Dermis blood vessel endothelial cell (primary cell): ENCODE measurements at places on chromosomes 3 and 15.

DNA sequence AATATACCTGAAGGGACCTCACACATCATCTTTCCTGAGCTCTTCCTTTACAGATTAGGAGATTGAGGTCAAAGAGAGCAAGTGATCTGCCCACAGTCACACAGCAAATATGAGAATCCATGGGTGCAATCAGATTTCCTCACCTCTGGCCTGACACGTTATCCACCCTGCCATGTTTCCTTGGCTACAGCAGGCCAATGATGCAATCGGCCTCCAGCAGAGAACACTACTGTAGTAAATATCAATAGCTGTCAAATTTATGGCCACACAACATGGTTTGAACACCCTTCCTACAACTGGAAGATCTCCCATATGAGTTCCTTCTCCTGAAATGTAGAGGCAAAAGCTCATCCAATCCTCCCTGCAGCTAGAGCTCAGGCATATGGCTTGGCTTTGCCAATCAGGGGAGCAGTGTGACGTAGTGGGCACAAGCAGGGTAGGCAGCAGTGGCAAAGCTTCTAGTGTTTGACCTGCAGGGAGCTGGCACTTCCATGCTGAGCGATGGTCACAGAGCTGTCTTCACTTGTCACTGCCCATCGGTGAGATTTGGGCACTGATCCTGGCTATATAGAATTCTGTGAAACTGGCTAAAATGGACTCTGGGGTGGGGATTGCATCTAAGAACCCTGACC is 271.3 kb downstream of the TJP1 start:
- DNase-seq: no peak

- DNase-seq: no peak
These were observed 9.9 kb upstream of the EPB42 start for GRCh38 chr15:43230640-43231115.

- DNase-seq: no peak
These were observed 176.6 kb downstream of the XXYLT1 start for GRCh38 chr3:195094191-195094921.

DNA sequence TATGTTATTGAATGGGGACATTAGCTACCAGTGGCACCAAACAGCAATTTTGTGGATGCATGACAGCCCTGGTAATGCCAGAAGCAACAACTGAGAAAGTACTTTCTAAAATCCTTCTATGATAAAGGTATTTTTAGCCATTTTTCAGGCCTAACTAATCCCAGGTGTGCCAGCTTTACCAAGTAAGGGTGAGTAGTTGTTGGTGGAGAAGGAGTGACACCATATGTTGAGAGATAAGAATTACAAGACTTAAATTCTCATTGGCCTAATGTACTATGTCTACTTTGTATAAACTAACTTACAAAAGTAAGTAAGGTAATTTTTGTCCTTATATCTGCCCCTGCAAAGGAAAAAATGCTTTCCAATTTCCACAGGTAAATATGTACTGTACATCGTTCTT is 4.1 kb upstream of the COX17 start:
- peak; percentile 73 for DNase-seq

GRCh38 chr15:81323559-81323943 is 390 bp downstream of the STARD5 start:
- DNase-seq: peak; percentile 13

DNA sequence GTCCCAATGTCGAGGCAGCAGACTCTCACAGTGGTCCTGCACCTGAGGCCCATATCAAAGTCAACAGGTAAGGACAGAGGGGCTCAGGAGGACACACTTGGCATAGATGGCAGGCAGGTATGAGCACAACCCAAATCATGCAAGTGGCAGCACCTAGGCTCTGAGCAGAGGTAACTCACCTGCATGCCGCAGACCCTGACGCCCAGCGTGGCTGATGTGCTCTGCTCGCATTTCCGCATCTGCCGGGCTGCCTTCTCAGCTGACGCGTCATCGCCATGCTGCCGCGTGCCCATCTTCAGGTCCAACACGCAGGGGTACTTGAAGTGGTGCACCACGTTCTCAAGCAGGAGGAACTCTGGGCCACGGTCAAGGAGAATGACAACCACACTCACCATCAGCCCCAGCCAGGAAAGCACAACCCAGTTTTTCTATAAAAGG is 4.2 kb upstream of the GMPPB start:
- no peak for DNase-seq

DNA sequence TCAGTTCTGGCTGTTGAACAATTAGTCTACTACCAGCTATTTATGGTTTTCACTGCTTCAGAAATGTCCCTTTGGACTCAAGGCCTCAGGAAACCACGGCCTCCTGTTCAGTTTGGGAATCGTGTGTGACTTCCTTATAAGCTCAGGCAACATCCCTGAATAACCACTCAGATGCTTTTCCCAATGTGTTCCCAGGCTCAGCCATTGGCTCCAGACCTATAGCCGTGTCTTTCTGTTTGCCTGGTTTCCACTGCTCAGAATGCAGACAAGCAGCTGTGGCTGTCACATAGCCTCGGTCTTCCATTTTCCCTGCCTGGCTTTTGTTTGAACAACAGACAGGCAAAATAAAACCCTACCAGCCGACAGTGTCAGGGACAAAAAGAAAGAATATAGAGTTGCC is 63.2 kb upstream of the ATP2B2 start:
- DNase-seq: no peak

DNA sequence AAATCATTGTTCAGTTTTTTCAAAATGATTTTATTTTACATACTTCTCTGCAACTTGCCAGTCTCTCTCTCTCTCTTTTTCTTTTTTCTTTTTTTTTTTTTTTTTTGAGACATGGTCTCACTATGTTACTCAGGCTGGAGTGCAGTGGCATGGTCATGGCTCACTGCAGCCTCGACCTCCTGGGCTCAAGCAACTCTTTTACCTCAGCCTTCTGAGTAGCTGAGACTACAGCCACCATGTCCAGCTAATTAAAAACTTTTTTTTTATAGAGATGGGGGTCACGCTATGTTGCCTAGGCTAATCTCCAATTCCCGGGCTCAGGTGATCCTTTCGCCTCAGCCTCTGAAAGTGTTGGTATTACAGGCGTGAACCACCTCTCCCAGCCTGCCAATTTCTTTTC is 12.1 kb upstream of the ARID3B start:
- DNase-seq: no peak

DNA sequence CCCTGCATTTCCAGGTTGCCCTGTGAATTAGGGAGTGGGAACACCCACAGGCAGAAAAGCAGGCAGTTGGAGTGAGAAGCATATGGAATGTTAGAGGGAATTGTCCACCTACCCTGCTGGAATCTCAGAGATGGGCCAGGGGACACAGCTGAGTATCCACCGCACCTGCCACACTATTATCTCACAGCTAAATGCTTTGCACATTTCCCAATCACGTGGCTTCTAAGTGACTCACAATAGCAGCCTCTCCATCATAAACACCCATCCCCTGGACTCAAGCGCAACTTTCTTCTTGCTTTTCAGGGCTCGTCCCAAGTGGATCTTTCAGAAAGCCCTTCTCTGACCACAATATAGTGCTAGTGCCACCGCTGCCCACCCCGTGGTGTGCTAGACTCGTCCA is 389.0 kb upstream of the LMCD1 start:
- no peak for DNase-seq

GRCh38 chr3:6805236-6805635 is 55.7 kb upstream of the GRM7 start:
- no peak for DNase-seq

- DNase-seq: peak; percentile 63
These were observed 85.0 kb downstream of the TGFBR2 start for GRCh38 chr3:30691249-30691880.

DNA sequence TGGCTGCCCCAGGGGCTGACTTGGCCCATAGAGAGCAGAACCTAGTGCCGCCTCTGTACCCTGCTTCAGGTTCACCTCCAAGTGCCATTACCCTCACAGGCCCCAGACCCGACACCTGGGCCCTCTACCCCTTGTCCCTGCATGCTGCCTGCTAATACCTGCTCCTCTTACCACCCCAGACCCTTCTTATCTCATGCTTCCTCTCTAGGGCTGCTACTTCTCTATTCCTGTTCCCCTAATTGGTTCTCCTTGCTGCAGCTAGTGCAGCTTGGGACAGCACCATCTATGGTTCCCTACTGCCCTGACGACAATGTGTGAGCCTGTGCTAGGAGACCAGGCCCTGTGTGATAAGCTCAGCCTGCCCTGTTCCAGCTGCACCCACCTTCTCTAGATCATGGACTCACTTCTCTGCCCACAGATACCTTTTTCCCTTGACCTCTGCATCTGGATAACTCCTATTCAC is 15.3 kb downstream of the HDAC11 start:
- no peak for DNase-seq

GRCh38 chr3:42161050-42161935 is 70.1 kb downstream of the TRAK1 start:
- peak; percentile 62 for DNase-seq

DNA sequence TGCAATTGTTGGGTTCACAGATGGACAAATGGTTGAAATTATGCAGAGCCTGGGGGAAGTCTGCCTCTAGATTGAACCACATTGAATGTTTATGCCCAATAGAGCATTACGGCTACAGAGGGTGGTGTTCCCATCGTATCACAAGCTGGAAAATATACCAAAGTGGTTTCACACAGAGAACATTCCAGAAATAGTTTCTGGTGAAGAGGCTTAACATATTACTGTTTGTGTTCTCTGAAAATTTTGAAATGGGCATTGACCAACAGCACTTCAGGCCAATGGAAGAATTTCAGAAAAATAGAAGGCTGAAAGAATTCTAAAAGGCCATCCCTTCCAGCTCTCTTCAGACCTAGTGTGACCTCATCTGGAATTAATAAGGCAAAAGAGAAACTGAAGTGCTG is 203.9 kb downstream of the NEK10 start:
- DNase-seq: no peak

- DNase-seq: no peak
These were observed 34.1 kb downstream of the SHC4 start for GRCh38 chr15:48929661-48930060.

DNA sequence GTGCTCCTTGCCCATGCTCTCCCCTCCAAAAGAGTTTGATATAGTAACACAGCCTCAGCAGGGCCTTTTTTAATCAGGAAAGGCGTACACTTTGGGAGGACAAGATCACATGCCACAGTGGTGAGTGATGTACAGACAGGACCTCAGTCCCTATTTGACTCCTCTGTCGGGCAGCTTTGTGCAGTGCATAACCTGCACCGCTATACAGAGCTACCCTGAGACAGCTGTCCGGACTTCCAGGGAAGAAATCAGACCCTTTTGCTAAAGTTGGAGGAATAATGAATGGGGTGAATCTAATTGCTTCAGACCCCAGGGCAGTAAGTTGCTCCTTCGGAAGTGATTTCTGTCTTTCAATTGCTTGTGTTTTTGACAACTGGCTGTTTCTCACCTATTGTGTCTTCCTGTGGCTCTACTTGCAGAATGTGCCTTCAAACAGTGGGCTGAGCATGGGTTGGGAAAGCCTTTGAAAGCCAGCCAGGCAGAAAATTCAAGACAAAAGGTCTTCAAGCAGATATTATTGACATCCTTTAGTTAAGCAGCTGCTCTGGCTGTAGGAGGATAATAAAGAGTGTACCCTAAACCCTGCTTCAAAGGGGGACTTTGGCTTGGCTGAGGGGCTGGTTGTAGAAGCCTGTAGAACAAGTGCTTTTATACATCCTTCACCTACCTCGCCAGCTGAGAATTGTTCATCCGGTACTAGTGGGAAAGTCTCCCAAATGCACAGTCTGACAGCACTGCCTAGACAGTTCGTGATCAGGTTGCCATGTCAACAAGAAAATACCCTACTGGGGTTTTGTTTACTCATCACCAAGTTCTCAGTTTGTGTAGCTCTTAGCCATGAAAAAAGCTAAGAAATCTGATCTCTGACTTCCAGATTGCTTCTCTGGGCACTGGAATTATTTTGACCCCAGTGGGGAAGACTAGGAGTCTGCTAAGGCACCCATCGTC is 35.1 kb downstream of the SNTN start:
- DNase-seq: no peak

DNA sequence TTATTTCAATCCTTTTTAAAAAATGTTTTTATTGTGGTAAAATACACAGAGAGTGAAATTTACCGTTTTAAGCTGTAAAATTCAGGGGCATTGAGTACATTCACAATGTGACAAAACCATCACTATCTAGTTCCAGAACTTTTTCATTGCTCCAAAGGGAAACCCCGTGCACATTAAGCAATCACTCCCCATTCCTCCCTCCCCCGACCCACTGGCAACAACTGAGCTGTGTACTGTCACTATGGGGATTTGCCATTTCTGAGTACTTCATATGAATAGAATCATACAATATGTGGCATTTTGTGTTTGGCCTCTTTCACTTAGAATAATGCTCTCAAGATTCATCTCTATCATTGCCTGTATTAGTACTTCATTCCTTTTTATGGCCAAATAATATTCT is 45.5 kb upstream of the BOC start:
- DNase-seq: no peak

- peak; percentile 80 for DNase-seq
These were observed 136.4 kb downstream of the LIPC start for GRCh38 chr15:58568157-58568571.

DNA sequence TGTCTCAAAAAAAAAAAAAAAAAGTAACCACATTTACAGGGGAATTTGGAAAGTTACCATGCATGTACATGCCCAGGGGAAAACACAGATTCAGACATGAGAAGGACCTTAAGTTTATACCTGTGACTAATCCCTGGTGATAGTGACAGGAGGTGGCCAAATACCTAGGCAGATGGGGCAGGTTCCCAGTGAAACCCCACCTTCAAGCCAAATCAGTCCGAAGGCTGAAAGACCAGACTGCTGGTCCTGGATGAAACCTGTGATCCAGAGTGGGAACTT is 15.8 kb downstream of the SPCS1 start:
- DNase-seq: no peak

DNA sequence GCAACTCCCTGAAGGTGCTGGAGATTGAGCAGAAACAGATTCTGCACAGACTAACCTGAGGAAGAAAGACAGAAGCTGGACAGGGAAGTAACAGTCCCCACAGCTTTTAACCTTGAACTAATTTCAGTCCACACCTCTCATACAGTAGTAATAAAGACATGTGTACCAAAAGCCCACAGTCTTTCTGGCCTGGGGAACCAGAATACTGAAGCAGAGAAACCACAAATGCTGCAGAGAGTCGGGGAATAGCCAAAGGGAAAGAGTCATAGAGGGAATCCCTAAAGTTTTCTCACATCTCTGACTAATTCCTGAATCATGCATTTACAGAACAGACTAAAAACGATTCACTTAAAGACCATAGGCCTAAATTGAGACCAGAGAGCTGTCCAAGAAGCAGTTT is 503.4 kb upstream of the NECTIN3 start:
- no peak for DNase-seq

GRCh38 chr15:42092398-42093318 is 1.7 kb downstream of the PLA2G4D start:
- DNase-seq: no peak

- DNase-seq: no peak
These were observed 77.5 kb downstream of the PLD1 start for GRCh38 chr3:171732756-171733155.

DNA sequence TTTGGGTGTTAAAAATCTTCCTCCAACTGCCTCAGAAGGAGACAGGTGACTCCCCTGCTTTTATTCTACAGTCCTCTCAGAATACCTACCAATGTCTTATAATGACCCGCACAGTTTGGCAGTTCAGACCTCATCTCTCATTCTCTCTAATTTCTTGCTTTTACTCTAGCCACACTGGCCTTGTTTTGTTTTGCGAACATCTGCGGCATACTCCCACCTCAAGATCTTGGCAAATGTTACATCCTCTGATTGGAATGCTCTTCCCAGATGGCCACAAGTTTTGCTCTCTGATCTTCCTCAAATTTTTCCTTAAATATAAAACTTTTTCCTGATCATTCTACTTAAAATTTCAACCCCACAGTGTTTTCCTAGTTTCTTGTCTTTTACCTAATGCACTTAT is 94.1 kb downstream of the PLSCR2 start:
- DNase-seq: no peak

- DNase-seq: no peak
These were observed 130.0 kb upstream of the BNIP2 start for GRCh38 chr15:59819092-59819491.

- DNase-seq: no peak
These were observed 1458.4 kb upstream of the CADM2 start for GRCh38 chr3:83500422-83500821.
